Effector CD8-positive, alpha-beta T cell (primary cell): ENCODE measurements at places on chromosomes 1 and 21.

DNA sequence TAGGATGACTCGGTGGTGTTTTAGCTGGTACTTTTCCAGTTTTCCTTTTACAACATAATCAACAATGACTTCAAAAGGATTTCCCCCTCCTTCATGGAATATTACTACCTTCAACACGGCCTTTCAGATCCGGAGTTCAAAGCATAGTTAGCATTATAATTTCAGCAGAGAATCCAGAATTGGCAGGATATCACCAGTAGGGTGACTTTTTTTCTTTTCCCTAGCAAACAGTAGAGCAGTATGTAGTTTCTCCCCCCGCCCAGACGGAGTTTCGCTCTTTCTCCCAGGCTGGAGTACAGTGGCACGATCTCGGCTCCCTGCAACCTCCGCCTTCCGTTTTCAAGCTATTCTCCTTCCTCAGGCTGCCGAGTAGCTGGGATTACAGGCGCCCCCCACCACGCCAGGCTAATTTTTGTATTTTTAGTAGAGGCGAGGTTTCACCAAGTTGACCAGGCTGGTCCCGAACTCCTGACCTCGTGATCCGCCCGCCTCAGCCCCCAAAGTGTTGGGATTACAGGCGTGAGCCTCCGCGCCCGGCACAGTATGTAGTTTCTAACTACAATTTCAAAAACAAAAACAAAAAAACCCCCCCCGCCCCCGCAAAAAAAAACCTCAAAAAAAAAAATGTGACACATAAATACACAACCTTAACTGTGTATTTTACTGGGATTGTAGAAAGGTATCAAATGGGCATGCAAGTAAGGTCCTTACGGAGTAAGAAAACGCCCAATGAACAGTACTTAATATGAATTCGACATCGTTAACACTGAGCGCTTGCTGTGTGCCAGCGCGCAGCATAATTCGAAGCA, 1.5 kb upstream of the COX20 start:
- peak; percentile 27 for DNase-seq

- DNase-seq: no peak
Measured at GRCh38 chr1:35460796-35461195, 96.4 kb downstream of the KIAA0319L start.

GRCh38 chr1:202145068-202145743, 669 bp upstream of the ARL8A start:
- DNase-seq: no peak

DNA sequence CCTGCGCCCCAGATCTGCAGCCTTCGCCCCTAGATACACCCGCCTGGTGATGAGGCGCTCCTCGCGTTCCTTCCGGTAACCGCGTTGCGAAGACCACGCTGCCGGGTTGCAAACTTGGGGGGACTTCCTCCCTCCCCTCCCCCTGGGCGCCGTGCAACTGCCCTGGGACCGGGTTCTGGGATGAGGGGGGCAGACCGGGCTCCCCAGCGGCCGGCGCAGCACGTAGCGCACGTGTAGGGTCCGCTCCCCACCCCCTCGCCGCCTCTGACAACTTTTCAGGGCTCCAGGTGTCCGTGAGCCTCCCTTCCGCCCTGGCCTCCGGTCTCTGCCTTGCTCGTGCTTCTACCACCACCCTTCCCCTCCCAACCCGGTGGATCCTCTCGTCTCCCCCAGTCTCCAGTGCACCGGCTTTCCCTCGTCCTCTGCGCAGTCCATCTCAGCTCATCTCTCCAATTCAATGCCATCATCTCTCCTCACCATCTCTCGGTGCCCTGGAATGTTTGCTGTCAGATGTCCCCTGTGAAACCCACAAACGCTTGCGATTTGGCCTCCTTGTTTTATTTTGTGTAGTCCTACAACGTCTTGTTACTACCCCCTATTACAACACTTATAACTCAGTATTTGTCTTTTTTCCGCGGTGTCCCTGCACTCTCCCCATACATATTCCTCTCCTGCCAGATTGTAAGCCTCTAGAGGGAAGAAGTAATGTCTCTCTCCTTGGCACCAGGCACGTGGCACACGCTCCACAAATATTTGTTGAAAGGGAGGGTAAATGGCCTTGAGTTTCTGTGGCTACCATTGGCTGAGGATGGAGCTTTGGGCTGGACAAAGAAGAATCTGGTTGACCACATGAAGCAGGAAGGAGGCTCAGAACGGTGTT, 782 bp downstream of the PCAT6 start:
- peak; percentile 23 for DNase-seq

DNA sequence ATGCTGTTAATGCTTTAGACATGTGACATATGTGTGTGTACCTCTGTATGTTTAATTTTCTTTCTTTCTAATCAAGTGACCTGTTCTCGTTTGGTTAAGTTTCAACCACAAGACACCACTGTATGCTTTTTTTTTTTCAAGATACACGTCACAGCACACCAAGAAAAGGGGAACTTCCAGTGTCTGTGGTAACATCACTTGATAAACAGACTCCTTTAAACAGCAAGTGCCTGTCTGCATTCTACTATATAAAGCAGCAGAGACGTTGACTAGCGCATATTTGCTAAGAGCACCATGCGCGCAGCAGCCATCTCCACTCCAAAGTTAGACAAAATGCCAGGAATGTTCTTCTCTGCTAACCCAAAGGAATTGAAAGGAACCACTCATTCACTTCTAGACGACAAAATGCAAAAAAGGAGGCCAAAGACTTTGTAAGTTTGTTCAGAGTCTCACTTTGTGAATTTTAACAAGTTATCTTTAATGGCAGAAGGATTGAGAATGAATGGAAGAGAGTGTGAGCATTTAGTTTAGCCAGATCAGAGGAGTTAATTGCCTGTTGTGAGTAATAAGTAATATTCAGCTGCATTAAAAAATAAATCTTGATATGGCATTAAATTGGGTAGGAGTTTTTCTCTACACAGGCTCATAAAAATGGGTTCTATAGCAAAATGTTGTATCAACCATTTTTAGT, at the start of gene RGS1:
Gene RGS1 (plus strand): TSS at position 275 of the 691 bp plus-strand sequence. CDS start 20 bp downstream, at position 295.
- DNase-seq: peak; percentile 10

- DNase-seq: no peak
Measured at GRCh38 chr1:232111611-232112010, 485.0 kb downstream of the DISC1 start.

- peak; percentile 20 for DNase-seq
Measured at GRCh38 chr1:234722904-234723720, 113.1 kb upstream of the IRF2BP2 start.

DNA sequence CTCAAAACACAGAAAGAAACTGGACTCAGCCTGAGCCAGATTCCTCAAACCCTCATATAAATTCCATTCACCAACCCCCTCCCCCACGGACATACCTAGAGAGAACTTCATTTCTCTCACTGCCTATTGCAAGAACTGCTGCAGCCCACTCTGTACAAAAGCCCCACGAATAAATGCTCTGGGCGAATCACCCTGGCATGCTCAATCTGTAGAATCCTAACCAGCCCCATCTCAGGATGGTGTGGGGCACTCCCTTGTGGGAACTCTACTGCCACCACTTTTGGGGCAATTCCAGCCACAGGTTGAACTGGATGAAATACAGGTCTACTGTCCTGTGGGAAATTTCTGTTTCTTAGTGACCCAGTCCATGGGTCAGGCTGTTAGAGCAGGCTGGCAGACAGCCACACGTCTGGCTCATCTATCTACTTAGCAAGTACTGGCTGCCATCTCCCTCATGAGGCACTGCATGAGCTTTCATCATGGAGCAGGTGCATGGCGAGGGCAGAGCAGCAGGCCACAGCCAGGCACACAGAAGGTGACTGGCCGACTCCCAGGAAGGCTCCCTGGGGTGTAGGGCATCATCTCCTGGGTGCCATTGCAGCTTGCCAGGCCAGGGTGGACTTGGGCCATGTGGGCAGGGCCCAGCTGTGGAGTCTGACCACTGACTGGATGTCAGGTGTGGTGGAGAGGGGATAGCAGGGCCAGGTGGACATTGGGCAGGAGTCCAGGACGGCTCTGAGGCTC, 1.6 kb upstream of the C1orf35 start:
- DNase-seq: no peak

- DNase-seq: peak; percentile 66
Measured at GRCh38 chr1:28369371-28370238, at the start of gene PHACTR4. PHACTR4 (plus strand) TSS chr1:28369740; CDS start chr1:28407448, 37,708 bp downstream.

- DNase-seq: no peak
Measured at GRCh38 chr21:42616446-42616845, 37.0 kb upstream of the PDE9A start.

DNA sequence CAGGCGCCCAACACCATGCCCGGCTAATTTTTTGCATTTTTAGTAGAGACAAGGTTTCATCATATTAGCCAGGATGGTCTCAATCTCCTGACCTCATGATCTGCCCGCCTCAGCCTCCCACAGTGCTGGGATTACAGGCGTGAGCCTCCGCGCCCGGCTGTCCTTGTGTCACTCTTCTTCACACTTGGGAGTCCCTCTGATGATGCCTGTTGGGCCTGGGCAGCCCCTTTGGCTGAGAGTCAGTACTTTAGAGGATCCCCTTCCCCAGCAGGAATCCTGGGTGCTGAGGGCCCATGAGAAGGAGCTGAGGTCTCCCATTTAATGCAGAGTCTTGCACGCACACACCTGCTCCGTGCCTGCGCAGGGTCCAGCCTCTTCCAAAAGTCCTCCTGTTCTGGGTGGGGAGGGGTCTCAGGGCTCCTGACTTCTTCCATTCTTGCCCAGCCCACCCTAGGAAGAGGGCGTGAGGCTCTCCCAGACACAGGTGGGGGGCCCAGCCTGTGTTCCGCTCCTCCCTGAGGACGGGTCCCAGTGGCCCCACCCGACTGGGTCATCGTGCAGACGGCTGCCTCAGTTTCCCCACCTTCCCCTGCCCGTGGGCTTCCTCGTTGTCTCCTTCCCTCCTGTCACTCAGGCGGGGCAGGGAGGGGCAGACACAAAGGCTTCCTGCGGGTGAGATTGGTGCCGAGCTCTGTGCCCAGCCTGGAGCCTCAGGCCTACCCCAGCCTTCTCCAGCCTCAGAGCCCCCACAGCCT, 3.9 kb downstream of the TTLL10 start:
- no peak for DNase-seq

GRCh38 chr1:147627435-147628110, 42.8 kb downstream of the ACP6 start:
- DNase-seq: peak; percentile 10

GRCh38 chr1:82950606-82951200, 1048.2 kb downstream of the TTLL7 start:
- DNase-seq: no peak

- DNase-seq: no peak
Measured at GRCh38 chr1:28482138-28482537, 23.7 kb upstream of the RCC1 start.

GRCh38 chr1:197744979-197745378, 30.3 kb downstream of the DENND1B start:
- DNase-seq: no peak

DNA sequence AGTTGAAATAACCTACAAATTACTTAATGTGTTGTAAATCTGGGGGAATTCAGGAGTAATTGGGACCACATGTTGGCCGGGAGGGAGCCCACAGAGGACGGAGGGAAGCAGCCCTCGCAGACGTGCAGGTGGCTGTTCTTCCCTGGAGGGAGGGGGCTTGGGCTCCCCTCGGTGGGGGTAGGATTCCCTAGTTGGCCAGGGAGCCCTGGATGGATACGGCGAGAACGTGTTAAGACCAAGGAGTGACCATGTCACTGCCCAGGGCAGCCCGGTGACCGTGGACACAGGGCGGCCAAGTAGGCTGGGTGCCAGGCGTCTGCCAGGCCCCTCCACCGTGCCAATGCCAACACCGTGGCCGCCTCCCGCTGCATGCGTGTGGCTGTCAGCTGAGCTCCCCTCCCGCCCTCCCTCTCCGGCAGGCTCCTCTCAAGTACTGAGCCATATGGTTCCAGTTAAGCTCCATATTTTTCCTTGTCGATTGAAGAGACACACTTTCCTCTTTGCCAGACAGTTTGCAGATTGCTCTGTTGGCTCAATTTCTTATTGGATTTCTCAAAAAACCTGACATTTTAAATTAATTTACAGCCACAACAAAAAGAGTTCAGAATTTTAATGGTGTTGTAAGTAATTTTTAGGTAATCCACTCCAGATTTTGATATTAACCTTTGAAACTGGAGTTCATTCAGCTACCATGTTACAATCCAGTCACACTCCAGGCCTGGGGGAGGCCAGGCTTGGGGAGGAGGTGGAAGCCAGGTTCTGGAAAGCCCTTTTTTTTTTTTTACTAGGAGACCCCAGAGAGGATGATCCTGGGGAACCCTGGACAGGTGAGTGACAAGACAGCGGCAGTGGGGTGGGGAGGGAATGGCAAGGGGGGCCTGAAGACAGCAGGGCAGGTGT, 71.2 kb downstream of the CASZ1 start:
- no peak for DNase-seq

- DNase-seq: no peak
Measured at GRCh38 chr1:183281039-183281438, 95.0 kb downstream of the LAMC2 start.

DNA sequence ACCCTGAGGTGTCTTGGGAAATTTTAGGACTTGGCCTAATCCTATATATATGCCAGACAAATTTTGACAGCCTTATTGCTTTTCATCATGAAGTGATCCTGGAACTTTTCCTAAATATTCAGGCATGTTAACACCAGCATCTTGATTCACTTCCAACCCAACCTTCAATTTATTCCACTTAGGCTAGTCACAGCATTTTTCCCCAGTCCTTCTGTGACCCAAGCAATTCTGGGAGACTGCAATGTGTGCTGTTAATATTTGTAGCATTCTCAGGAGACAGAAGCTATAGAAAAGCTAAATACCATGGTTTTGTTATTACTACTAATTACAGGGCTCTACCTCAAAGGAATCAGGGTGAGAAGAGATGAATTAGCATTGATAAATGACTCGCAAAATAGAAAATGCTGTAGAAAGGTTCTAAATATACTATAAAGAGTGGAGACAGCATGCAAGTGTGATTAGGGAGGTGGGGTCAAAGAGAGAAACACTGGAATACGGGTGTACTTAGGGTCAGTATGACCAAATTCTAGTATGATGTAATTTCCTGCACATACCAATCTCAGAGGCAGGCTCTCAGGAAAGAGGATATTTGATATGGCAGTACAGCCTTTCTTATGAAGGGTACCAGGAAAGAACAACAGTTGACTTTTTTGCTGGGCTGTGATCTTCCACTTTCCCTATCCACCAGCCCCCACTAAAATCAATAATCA, 29.1 kb downstream of the PRRX1 start:
- DNase-seq: no peak

DNA sequence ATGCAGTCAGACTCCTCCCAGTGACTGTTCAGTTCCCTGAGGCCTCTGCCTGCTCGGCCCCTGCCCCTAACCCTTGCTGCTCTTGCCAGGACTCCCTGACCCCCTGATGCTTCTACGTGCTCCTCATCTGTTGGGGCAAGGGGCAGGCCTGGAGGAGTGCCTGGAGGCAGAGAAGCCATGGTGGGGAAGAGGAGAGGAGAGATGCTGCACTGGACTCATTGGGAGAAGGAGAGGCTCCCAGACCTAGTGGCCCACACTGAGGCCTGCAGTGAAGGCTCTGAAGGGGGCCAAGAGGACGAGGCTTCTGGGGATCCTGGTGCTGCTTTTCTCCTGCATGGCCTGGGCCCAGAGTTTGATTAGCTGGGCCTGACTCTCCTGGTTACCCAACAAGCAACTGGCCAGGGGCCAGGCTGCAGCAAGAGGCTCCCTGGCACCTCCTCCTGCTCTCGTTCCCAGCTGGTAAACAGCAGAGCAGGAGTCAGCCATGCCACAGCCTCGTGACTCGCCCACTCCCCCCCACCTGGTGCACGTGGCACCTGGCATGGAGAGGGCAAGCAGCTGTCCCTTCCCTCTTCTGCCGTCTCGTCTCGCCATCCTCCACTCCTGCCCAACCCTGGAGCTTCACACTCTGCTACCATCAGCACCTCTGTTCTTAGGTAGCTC, 847 bp upstream of the RORC start:
- DNase-seq: no peak
